Activated CD4-positive, alpha-beta T cell treated with anti-CD3 and anti-CD28 coated beads, Interleukin-2, amount 50 U/mL, for 24 hours (primary cell): ENCODE measurements at places on chromosomes 5 and 9.

DNA sequence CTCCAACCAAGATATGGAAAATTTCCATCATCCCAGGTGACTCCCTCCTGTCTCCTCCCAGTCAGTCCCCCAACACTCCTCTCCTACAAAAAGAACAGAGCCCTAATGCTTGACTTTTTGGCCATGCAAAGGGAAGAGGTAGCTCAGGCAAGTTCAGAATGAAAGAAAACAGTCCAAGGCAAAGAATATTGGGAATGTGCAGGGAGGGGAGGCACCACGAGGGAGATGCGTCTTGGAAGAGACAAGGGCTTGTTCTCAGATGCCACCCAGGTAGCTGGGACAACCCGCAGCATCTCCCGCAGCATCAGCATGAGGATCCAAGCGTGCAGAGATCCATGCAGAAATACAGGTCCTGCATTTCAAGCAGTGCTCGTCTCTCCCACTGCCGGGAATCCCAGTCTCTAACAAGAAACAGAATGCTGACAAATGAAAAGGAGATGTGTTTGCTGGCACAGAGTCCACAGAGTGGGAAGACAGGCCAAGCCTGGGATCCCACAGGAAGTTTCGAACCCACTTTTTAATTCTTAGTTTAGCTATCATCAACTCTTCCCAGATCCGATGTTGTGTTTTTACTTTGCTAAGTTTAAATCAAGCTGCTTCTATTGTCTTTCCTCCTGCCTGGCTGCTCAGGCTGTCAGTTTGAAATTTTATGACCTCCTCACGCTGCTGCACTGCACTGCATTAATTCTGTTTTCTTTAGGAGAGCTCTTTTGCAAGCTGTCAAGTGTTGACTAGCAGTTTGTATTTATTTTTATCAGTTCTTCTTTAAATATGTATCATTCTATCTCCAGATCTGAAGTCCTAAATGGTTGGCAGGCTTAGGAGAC is 86.8 kb upstream of the OSMR start:
- no peak for DNase-seq

GRCh38 chr5:151383011-151383410 is 35.7 kb upstream of the SLC36A2 start:
- no peak for DNase-seq

GRCh38 chr9:33443047-33443446 is 4.3 kb downstream of the AQP3 start:
- DNase-seq, result no peak

DNA sequence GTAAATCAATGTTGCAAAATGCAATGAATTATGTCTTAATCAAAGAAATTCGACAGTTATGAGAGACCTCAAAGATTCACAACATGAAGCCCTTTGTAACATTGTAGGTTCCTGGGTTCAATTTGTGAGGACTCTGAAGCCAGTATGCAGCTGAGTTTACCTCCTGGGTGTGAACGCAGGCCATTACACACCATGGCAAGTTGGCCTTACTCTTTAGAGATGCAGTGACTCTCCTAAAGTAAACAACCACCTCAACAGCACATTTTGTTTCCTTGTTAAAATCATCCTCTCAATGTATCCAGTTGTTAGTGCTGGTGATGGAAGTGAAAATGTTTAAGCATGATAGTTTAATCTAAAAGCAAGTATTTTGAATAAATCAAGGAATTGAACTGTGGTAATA is 73.8 kb downstream of the JAKMIP2 start:
- DNase-seq, result no peak

GRCh38 chr5:36239370-36240293 is 2.1 kb downstream of the NADK2 start:
- DNase-seq, result no peak

DNA sequence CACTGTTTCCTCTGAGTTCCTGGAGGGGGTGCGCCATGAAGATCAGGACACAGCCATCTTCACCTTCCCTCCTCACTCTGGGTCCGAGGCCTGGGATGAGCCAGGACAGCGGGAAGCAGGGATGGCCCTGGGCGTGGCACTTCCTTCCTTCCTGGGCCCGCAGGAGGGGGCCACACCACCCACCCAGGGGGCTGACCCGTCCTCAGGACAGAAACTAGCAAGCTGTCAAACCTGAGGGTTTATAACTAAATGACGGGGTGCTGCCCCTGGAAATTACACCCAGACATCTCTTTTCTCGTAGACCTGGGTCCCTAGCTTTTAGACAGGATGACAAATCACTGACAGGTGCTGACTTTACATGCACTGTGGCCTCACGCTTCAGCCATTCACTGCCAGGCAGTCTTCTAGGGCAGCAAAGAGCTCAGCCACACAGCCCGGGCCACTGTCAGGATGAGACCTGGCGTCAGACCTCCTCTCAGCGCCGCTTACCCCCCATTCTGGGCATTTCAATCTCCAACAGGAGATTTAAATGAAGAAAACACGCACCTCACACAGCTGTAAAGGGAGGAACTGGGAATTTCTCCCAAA is 8.1 kb downstream of the FCN2 start:
- no peak for DNase-seq

DNA sequence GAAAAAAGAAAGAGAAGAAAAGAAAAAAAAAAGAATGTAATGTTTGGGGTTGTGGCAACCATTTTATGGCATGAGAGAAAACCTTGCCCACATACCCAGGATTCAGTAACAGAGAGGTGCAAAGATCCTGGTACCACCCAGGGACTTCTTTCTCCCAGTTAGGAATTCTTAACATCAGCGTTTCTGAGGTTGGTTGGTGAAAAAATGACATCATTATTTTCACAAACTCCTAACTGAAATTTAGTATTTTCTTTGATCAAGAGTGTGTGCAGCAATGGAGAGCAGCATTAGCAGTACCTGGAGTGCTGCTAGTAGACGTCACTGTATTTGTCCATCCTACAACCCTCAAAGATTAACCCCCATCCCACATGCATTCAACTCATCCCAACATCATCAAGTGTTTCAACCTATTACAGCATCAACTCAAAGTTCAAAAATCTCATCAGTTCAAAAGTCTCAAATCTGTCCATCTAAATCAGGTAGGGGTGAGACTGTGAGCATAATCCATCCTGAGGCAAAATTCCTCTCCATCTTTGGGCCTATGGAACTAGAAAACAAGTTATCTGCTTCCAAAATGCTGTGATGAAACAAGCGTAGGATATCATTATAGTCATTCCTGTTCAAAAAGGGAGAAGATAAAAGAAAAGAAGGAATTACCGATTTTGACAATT is 60.1 kb upstream of the MSX2 start:
- no peak for DNase-seq

- DNase-seq, result no peak
Measured at GRCh38 chr9:2340046-2340760, 281.4 kb upstream of the VLDLR start.

GRCh38 chr5:65062469-65063083 is 293.8 kb downstream of the CWC27 start:
- no peak for DNase-seq

DNA sequence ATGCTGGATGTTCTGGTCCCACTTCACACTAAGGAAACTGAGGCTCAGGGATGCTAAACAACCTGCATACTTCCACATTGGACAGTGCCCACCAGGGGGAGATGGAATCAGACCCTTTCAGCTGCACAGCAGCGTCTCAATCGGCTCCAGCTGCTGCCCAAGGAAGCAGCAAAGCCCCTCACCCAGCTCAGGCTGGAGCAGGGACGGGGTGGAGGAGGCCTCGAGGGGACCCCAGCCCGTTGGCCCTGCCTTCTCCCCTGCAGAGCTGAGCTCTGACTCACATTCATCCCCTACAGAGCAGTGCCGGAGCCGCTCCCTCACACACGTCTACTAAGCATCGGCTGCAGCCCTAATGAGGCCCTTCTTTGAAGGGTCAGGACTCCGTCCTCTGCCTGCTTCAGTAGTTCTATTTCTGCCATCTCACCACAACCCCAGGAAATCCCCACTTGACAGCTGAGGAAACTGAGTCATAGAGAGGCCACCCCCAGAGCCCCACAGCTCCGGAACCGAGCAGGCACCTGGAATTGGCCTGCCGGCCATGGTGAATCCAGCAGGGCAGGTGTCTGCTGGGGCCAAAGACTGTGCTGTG is 21.5 kb upstream of the SUSD3 start:
- no peak for DNase-seq

DNA sequence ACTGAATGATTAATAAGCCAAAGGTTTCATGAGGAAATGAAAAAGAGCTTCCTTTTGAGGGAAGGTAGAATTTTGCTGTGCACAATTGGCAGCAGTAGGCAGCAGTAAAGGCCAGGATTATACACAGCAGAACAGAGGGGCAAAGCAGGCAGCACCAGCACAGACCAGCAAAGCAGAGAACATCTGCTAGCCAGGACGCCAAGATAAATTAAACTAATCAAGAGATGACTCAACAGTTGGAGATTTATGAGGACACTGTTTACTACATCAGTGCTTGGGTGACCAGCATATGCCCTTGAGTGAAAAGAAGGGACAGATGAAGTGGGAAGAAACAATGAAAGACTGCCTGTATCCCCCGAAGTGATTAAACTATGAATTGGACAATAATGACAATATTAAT is 871.4 kb upstream of the CDH10 start:
- no peak for DNase-seq

DNA sequence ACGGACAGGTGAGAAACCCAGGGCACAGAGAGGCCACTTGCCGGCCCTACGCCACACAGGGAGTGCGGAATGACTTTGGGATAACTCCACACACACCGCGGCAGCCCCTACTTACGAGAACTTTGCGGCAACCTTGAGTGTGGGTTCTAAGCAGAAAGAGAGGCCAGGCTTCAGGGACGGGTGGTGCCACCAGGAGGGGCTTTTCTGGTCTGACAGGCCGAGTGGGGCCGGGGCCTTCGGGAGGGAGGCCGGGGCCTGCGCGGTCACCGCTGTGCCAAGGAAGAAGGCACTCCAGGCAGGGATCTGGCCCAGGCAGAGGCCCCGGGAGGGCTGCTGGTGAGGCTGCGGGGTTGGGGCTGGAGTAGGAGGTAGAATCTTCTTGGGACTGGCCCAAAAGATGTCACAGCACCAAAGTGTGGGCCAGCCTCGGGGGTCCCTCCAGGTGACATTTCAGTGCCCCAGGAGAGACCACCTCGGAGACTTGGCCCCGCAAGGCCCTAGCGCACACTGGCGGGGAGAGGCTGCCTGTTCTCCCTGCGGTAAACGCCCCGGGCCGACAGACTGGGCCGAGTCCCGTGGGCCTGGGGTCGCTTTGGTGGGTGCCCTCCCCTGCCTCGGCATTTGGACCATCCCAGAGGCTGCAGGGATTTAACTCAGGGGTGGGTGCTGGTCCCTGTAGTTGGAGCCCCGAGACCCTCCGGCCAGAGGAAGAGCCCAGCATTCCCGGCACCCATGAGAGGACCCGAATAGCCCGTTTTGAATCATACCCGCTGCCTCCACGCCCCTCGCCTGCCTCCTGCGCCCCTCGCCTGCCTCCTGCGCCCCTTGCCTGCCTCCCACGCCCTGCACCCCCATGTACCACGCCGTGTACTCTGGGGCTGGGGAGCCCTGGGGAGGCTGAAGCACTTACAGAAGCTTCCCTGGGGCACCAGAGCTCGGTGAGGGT is 9.0 kb upstream of the RNU6ATAC start:
- DNase-seq, result no peak

DNA sequence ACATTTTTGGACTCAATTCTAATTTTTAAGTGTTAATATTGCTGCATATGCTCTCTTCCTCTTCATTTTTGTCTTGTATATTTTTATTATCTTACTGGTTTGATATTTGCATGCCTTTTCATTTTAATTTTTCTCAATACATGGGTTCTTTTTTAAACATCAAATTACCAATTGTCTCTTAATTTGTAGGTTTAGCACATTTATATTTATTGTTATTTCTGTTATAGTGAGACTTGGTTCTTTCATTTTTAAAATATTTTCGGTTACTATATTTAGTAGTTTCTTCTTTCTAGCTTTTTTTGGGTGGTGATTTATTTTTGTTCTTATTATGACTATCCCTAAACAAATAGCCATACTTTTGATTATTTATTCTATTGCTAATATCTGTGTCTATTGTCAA is 19.4 kb downstream of the SPINK5 start:
- no peak for DNase-seq

DNA sequence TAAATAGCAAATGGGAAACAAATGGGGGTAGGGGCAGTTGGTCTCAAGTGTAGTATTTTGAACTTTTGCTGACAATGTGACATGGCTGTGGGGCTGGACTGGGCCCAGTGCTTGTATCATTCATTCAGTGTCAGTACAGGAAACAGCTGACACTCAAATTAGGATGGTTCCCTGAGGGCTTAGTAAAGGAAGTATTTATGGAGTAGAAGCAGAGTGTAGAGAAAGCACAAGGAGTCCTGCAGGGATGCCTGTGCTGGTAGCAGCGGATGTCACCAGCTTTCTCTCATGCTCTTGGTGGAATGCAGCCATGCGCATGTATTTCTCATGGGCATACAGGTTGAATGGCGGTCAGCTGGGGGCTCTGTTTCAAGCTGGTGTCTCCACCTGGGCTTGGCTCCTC is 72.9 kb upstream of the SLC44A1 start:
- DNase-seq, result no peak

DNA sequence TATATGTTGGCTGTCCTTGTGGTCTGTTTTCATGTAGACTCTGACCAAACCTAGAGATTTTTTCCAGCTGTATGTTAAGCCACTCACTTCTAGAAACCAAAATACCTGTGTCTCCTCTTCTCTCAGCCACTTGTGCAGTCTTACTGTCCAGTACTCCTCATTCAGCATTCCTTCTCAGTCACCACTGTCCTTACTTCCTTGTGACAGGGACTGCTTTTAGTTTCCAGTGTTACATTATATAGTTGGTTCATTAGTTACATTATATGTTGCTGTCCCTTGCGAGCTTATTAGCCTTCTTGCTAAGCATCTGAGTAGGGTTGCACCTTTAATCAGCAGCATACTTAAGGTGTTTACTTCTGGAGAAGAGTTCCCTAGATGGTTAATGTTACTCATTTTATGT is 4.3 kb downstream of the ATP6V1G1 start:
- no peak for DNase-seq

DNA sequence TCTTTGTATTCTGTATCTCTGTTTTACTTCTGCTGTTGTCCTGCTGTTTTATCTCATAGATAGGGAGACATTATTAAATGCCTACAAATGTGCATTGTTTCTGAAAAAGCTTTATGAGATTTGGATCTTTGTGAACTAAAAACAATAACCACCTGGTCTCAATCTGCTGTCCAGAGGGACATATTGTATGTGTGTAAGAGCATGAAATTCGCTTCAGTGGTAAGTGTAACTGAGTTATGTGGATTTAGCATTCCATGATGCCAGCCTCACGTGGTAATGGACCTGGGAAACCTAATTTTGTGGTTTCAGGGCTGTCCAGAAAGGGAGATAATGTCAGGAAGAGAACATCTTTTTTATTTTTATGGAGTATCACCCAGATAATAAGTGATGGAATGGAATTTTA is 119.3 kb downstream of the GDNF start:
- no peak for DNase-seq

DNA sequence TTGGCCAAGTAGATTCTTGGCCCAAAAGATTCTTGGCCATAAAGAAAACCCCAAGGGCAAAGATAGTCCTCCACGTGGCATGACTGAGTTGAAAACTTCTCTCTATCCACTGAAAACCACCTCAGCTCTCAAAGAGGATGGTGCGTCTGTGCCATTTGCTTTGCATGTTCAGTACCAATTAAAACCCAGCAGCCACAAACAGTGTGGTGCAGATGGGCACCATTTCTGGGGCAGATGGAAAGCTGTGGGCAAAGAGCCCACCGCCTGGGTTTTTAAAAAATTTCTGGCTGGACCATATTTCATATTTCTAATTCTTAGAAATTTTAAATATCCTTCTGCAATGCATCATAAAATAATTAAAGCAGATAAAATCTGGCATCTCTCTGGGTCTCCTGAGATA is 84.5 kb upstream of the PUM3 start:
- no peak for DNase-seq
